ENCODE measurements at places on chromosomes 12 and 14.

- no peak for DNase-seq
Observed at GRCh38 chr12:108989376-108989775, 31.5 kb downstream of the SVOP start.

- DNase-seq, result no peak
Observed at GRCh38 chr12:103273645-103274044, 222.1 kb downstream of the C12orf42 start.

GRCh38 chr12:46574847-46575246 lies 202.3 kb upstream of the SLC38A2 start:
- no peak for DNase-seq

DNA sequence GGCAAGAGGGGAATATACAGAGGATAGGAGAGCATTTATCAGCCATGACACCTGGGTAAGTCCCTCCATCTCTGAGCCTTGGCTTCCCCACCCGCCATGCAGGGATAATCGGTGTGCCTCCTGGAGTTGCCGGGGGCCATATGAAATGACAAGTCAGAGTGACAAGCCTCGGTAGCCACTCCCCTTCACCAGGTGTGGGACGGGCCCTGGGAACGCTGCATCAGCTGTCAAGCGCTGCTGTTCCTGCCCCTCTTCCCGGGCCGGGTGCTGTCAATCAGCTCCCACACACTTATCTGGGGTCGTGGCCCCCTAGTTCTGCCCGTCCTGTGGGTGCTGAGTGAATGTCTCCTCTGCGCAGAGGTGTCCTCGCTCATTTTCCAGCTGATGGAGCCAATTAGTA lies 57.2 kb downstream of the MVK start:
- no peak for DNase-seq

- DNase-seq, result no peak
Observed at GRCh38 chr12:41437563-41437962, 249.4 kb downstream of the PDZRN4 start.

DNA sequence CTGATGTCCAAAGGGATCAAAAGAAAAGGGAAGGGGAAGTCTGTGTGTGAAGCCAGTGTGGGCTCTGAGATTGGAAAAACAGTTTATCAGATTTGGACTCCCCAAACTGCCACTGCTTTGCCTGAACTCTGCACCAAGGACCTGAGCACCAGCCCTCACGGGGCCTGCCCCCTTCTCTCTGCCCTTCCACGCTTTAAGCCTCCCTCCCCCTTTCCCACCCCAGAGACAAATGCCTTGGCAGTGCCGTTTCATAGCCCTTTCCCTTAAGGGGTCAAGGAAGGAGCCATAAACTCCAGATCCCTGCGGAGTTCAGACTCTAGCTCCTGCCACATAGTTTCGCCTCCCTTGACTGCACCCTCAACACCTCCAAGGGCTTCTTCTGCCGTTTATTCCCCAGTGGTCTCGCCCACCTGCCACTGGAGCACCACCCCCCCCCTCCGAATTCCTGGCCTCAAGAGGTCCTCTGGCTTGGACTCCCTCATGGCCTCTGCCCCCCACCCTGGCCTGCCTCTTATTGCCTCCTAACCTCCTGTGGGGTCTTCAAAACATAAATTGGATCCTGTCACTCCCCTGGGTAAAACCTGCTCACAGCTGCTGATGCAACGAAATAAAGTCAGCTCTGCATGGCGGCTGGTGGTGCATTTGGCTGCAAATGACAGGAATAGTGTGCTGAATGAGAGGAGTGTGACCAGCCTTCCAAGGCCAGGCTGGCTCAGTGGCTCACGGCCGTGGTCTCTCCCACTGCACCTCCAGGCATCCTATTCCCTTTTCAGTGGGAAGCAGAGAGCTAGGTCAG lies 18.8 kb downstream of the SLC25A29 start:
- no peak for DNase-seq

DNA sequence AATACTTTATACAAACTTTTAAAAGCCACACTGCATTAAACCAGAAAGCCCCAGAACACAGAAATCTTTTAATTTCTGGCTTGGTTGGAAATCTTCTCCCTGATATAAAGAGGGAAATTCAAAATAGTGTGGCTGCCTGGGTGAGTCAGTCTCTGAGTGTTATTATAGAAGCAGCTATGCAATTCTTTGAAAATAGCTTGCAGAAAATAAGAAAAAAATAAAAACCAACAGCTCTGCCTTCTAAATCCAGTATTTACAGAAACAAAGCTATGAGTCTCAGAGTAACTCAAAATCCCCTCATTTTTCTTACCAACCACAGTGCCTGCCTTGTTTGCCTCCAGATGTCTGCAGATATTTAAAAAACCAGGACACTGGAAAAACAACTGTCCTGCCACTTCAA lies 68.6 kb upstream of the FERMT2 start:
- DNase-seq, result no peak

Data from fibroblast of skin of left quadriceps (primary cell).